ENCODE measurements at places on chromosomes 4 and X.

DNA sequence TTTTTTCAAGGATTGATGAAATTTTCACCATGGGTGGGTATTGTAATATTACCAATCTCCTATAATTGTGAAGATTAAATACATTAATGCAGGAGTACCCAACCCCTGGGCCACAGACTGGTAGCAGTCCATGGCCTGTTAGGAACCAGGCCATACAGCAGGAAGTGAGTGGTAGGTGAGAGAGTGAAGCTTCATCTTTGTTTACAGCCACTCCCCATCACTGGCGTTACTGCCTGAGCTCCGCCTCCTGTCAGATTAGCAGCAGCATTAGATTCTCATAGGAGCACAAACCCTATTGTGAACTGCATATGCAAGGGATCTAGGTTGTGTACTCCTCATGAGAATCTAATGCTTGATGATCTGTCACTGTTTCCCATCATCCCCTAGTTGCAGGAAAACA is 15.1 kb downstream of the RAPGEF2 start:
- no peaks in the 10 kb centered on the region for H3K36me3 ChIP-seq
- no peaks in the 10 kb centered on the region for H3K4me1 ChIP-seq
- H3K4me3 ChIP-seq = no peak overlapping the region
- no peaks in the 10 kb centered on the region for H3K27me3 ChIP-seq
- DNase-seq = no peak
- H3K27ac ChIP-seq = no peak overlapping the region

DNA sequence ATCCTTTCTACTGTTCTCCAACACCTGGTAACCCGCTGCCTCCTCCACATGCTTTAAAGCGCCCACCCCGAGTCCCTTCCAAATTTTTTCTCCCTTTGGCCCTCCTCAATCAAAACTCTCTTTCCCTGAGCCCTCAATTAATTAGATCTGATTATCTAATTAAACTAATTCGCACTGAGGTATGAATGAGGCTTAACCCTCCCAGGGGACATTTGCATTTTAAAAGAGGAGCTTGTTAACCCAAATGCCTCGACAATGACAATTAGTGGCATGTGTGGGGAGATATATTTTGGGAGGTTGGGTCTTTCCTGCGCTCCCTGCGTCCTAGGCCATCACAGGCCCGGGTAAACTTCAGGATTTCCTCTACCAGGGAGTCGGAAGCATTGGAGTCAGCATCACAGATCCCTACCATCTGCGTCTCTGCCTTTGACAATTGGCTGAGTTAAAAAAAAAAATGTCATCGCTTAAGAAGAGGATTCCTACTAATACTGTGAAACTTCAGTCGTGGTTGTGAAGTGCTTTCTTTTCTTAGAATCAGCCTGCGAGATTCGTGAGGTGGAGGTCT is 50.6 kb downstream of the TENM3 start:
- DNase-seq = peak; percentile 52
- H3K27ac ChIP-seq = no peak overlapping the region
- no peaks in the 10 kb centered on the region for H3K36me3 ChIP-seq
- H3K4me3 ChIP-seq = no peak overlapping the region
- H3K4me1 ChIP-seq = peaks cover 8% of the 10 kb centered on the region

- no peaks in the 10 kb centered on the region for H3K36me3 ChIP-seq
- DNase-seq = no peak
- H3K27ac ChIP-seq = no peak overlapping the region
- H3K4me3 ChIP-seq = no peak overlapping the region
- H3K4me1 ChIP-seq = no peaks in the 10 kb centered on the region
Observed at GRCh38 chrX:50402886-50403285, 67.7 kb downstream of the DGKK start.

GRCh38 chrX:37677243-37677642 is 8.3 kb upstream of the XK start:
- DNase-seq = no peak
- no peaks in the 10 kb centered on the region for H3K27me3 ChIP-seq
- H3K4me1 ChIP-seq = no peaks in the 10 kb centered on the region
- H3K36me3 ChIP-seq = no peaks in the 10 kb centered on the region
- H3K27ac ChIP-seq = no peak overlapping the region

DNA sequence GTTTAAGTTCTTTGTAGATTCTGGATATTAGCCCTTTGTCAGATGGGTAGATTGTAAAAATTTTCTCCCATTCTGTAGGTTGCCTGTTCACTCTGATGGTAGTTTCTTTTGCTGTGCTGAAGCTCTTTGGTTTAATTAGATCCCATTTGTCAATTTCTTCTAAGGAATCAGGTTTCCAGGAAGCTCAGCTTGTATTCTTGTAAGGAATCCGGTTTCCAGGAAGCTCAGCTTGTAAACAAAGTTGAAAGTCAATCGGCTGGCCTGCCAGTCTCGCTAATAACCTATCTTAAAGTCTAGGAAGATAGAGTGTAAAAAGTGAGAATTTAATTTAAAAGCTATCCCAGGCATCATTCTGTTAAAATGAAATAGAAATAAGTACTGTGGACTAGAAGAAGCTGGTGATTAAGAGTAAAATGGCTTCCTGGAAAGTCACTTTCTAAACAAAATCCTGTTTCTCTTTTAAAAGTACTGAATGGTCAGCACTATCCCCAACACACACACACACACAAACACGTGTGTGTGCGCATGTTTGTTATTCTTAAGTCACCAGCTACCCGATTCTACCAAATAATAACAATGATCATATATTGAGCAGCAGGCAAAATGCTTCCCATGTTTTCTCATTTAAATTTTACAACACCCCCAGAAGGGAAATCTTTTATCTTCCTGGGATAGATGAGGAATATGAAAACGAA is 171.7 kb downstream of the PAPSS1 start:
- H3K4me1 ChIP-seq = no peaks in the 10 kb centered on the region
- no peaks in the 10 kb centered on the region for H3K27me3 ChIP-seq
- no peak overlapping the region for H3K27ac ChIP-seq

DNA sequence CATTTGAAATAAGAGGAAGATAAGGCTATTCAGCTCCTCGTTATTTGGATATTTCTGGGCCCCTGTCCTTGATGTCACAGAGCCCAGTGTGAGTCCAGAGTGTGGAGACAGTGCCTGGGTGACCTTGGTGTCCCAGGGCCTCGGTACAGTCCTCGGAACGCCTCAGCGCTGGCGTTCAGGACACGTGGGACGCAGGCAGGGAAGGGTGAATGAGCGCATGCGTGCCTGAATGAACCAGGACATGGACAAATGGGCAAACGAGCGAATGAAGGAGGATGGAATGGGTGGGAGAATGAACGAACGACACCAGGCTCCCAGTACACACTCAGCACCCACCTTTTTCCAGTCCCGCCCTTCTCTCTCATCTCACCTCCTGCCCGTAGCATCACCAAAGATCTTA is 44.2 kb downstream of the EVC start:
- no peak for DNase-seq
- H3K4me3 ChIP-seq = no peak overlapping the region
- peaks cover 8% of the 10 kb centered on the region for H3K4me1 ChIP-seq
- H3K27me3 ChIP-seq = no peaks in the 10 kb centered on the region

- H3K4me3 ChIP-seq = no peak overlapping the region
- DNase-seq = no peak
- H3K4me1 ChIP-seq = no peaks in the 10 kb centered on the region
- no peaks in the 10 kb centered on the region for H3K36me3 ChIP-seq
Observed at GRCh38 chr4:149279776-149280175, 535.9 kb downstream of the IQCM start.

- no peaks in the 10 kb centered on the region for H3K36me3 ChIP-seq
- no peak overlapping the region for H3K4me3 ChIP-seq
- no peaks in the 10 kb centered on the region for H3K27me3 ChIP-seq
Observed at GRCh38 chr4:25609976-25610375, 45.7 kb upstream of the SLC34A2 start.

DNA sequence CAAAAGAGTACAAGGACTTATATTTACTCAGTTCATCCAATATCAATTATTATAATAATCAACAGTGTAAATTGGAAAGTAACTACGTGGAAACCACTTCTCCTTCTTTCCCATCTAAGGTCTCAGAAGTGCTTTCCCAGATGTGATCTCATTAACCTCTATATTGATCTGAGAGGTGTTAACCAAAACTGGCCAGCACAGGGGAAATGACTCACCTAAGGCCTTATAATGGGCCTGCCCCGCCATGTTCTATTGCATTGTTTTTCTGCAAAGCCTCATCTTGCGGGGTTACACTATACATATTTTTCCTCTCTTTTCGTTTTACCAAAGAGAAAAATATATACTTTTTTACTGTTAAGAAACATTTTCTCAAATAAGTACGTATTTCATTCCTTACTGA is 20.5 kb downstream of the RAB40A start:
- no peaks in the 10 kb centered on the region for H3K4me1 ChIP-seq
- no peaks in the 10 kb centered on the region for H3K27me3 ChIP-seq
- no peak overlapping the region for H3K4me3 ChIP-seq
- H3K27ac ChIP-seq = no peak overlapping the region
- DNase-seq = no peak
- H3K36me3 ChIP-seq = no peaks in the 10 kb centered on the region
